Ureter (tissue), 1 donor: ENCODE measurements at places on chromosomes 4 and X. TPM values are rescaled to one million over a fixed set of nuclear protein-coding genes. Genes with fewer than 3 reads are reported as not detected.

Gene XKRX
- total RNA-seq = 0.96 TPM

Gene GPRIN3
- total RNA-seq = 3.5 TPM

Gene GEMIN8
- 29.5 TPM for total RNA-seq

Gene CLDN34
- 4.6 TPM for total RNA-seq

Gene NSUN7
- total RNA-seq = 8.5 TPM

Gene CLGN
- total RNA-seq = 1.1 TPM

Gene EREG
- 0.65 TPM for total RNA-seq

Gene CACNA1F
- total RNA-seq = 0.49 TPM

Gene MAGEB2
- not detected for total RNA-seq

Gene PAGE1
- not detected for total RNA-seq

Gene RIPPLY1
- total RNA-seq = not detected

Gene SOD3
- 46.0 TPM for total RNA-seq

Gene RNF128
- 67.6 TPM for total RNA-seq

Gene MAGEA6
- not detected for total RNA-seq

Gene GASK1B
- 30.8 TPM for total RNA-seq

Gene UTP14A
- total RNA-seq = 23.3 TPM

Gene MTMR8
- 13.0 TPM for total RNA-seq

Gene HPF1
- total RNA-seq = 21.9 TPM

Gene MAGEA2B
- not detected for total RNA-seq

Gene UGT2B11
- total RNA-seq = not detected

Gene TLR8
- total RNA-seq = 0.89 TPM

Gene APLN
- 0.52 TPM for total RNA-seq

Gene HAND2
- 0.21 TPM for total RNA-seq

Gene SERTM2
- total RNA-seq = 5.6 TPM

Gene CRMP1
- total RNA-seq = 1.3 TPM

Gene TRPC5OS
- not detected for total RNA-seq

Gene KDR
- 27.4 TPM for total RNA-seq

Gene PRR32
- not detected for total RNA-seq

Gene TMEM154
- 86.5 TPM for total RNA-seq

Gene CPLX1
- total RNA-seq = 6.7 TPM

Gene FAT4
- total RNA-seq = 9.8 TPM

Gene ODAM
- total RNA-seq = not detected
